Stimulated activated CD4-positive, alpha-beta T cell treated with anti-CD3 and anti-CD28 coated beads, Interleukin-1b, Interleukin-23, amount 100 ng/mL, for 1 hour (primary cell): ENCODE measurements at places on chromosomes 16 and 17.

GRCh38 chr17:77002103-77003045 lies 134.2 kb downstream of the MGAT5B start:
- DNase-seq = no peak

DNA sequence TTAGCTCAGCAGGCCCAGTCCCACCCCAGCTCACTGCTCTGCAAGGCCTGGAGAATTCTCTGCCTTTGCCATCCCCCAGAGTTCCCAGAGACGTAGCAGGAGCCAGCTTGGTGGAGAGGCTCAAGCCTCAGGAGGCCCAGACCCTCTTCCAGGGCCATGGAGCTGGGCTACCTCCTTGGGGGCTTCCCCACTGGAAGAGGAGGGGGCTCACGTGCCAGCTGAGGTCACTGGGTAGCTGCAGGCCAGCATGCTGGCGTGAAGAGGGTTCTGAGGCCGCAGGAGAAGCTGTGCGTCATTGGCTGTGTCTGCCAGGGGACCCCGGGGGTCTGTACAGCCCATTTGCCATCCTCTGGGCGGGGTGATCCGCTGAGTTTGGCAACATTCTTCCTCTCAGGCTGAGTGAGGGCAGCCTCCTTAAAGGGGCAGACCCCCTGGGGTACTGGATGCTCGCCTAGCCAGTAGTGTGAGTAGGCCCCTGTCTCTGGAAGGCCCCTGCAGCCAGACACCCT lies 131.6 kb downstream of the RAB11FIP4 start:
- DNase-seq = no peak

DNA sequence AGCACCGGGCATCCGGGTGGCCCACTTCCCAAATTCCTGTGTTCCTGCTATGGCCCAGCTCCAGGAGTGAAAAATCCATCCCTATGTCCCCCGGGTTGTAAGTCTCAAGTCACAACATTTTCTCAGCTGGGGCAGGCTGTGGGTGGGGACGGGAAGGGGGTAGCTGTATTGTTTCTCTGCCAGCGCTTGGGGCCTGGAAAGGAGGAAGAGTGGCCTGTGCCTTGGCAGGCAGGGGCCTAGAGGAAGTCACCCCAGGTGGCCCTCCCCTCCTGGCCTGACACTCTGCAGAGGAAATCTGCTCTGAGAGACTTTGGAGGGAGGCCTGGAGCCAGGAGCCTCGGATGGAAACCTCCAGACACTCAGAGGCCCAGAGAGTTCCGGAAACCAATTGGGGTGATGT lies 10.6 kb upstream of the SCN4A start:
- DNase-seq = no peak

GRCh38 chr16:9254863-9255262 lies 163.4 kb downstream of the HAPSTR1 start:
- DNase-seq = no peak

GRCh38 chr16:51818342-51818944 lies 667.4 kb upstream of the SALL1 start:
- no peak for DNase-seq

- no peak for DNase-seq
These were observed at the start of gene KCNJ16 for GRCh38 chr17:70074956-70075355. KCNJ16 (plus strand) TSS chr17:70075225; CDS start chr17:70132088, 56,863 bp downstream.
